PC-9 (cell line): ENCODE measurements at places on chromosomes 5 and 9. TPM values are rescaled to one million over a fixed set of nuclear protein-coding genes. Genes with fewer than 3 reads are reported as not detected.
A peak's percentile ranks its signal among the peaks of the same experiment; 100 is the strongest.

Gene MCTP1
- 3.9 and 4.3 TPM in 2 replicates for total RNA-seq

Gene PCDHB12
- total RNA-seq, result not detected in 2 replicates

Gene CCDC192
- not detected in 2 replicates for total RNA-seq

Gene SEMA6A
- not detected in 2 replicates for total RNA-seq

Gene ISL1
- total RNA-seq, result not detected in 2 replicates

DNA sequence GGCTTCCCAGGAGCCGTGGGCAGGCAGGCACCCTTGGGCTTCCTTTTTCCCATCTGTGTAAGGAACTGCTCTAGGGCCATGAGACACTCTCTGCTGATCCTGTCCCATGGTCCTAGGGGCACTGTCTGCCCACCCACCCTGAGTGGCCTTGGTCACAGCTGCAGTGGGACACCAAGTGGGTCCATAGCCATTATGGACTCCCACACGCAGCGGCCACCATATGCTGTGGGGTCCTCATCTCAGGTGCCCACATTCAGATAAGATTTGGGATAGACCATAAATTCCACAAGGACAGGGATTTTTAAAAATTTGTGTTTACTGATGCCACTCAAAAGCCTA is 180.8 kb downstream of the AUH start:
- H3K4me1 ChIP-seq, result peaks cover 24% of the 10 kb centered on the region
- H3K27ac ChIP-seq, result no peak overlapping the region
- no peak overlapping the region for H3K4me3 ChIP-seq
- no peak for DNase-seq
- H3K36me3 ChIP-seq, result no peaks in the 10 kb centered on the region

GRCh38 chr5:145104106-145104505 is 731.0 kb downstream of the PRELID2 start:
- no peaks in the 10 kb centered on the region for H3K36me3 ChIP-seq
- no peak for DNase-seq
- H3K27ac ChIP-seq, result no peak overlapping the region
- H3K4me3 ChIP-seq, result no peak overlapping the region
- H3K27me3 ChIP-seq, result no peaks in the 10 kb centered on the region

GRCh38 chr5:143041-143440 is 48.3 kb upstream of the LRRC14B start:
- no peaks in the 10 kb centered on the region for H3K4me1 ChIP-seq
- H3K4me3 ChIP-seq, result no peak overlapping the region
- no peak overlapping the region for H3K27ac ChIP-seq
- DNase-seq, result no peak
- H3K27me3 ChIP-seq, result peaks cover 82% of the 10 kb centered on the region

DNA sequence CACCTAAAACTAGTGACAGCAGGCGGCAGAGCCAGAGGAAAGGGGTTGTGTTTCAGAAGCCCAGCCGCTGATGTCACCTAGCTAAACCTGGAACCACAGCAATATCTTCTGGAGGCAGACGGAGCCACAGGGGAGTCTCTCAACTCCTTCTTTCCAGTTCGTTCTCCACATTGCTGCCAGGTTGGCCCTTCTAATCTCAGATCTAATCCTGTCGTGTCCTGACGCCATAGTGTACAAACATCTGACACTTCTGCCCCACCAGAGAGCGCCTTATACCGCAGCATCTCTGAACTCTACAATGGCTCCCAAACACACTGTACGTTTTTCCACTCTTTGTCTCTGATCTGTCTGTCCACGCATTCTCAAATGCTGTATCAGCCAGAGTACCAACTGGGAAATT is 240.0 kb downstream of the SMARCA2 start:
- no peak for DNase-seq
- no peaks in the 10 kb centered on the region for H3K36me3 ChIP-seq
- H3K27me3 ChIP-seq, result no peaks in the 10 kb centered on the region
- H3K4me3 ChIP-seq, result no peak overlapping the region

- H3K36me3 ChIP-seq, result no peaks in the 10 kb centered on the region
- no peak for DNase-seq
- peaks cover 59% of the 10 kb centered on the region for H3K4me1 ChIP-seq
Measured at GRCh38 chr5:74239261-74239660, 401.3 kb downstream of the ENC1 start.

DNA sequence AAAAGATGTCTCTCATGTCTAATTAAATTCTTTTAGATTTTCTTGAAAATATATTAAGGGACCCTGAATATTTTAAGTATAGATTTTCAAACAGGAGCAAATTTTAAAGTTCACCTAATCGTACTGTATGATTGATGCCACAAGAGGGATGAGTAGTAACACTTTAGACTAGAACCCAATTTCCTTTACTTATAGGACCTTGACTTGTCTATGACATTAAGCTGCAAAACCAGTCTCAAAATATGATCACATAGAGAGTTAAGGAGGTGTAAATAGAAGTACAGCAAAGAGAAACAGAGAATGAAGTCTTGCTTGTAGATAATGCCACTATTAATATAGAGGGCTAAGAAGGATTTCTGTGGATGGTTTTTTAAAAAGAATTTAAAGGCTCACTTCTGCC is 312.9 kb upstream of the PRR16 start:
- no peaks in the 10 kb centered on the region for H3K36me3 ChIP-seq
- H3K27me3 ChIP-seq, result no peaks in the 10 kb centered on the region
- no peak for DNase-seq
- H3K4me3 ChIP-seq, result no peak overlapping the region

DNA sequence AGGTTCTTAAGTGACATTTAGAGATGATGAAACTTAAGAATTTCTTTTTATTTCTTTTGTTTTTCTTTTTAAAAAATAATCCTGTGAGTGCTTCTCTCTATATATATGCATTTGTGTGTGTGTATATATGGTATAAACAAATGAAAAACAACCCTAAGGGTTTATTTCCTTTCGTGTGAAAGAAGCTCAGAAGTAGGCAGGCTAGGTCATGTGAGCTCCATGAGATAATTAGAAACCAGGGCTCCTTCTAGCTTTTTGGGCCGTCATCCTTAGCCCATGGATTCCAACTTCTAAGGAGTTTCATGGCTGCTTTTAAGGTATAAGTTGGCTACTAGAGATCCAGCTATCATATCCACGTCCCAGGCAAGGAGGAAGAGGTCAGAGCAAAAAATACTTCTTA is 11.2 kb downstream of the C9orf43 start:
- no peak overlapping the region for H3K27ac ChIP-seq
- H3K27me3 ChIP-seq, result no peaks in the 10 kb centered on the region
- H3K4me3 ChIP-seq, result no peak overlapping the region
- no peaks in the 10 kb centered on the region for H3K4me1 ChIP-seq

- no peak overlapping the region for H3K27ac ChIP-seq
- no peaks in the 10 kb centered on the region for H3K27me3 ChIP-seq
- DNase-seq, result no peak
- no peaks in the 10 kb centered on the region for H3K36me3 ChIP-seq
Measured at GRCh38 chr5:113371721-113372196, 63.0 kb downstream of the TSSK1B start.

GRCh38 chr5:168528521-168529373 is at the start of gene FBLL1:
Gene FBLL1, plus strand, starts transcription at chr5:168529305. Its CDS starts 200 bp downstream, at chr5:168529505.
- no peak within 1 kb of the TSS for H3K4me3 ChIP-seq
- no peaks in the 10 kb centered on the region for H3K36me3 ChIP-seq
- 0 out of 2 replicates have a peak, but pooled peaks cover 4% of the 10 kb centered on the region for H3K27me3 ChIP-seq

DNA sequence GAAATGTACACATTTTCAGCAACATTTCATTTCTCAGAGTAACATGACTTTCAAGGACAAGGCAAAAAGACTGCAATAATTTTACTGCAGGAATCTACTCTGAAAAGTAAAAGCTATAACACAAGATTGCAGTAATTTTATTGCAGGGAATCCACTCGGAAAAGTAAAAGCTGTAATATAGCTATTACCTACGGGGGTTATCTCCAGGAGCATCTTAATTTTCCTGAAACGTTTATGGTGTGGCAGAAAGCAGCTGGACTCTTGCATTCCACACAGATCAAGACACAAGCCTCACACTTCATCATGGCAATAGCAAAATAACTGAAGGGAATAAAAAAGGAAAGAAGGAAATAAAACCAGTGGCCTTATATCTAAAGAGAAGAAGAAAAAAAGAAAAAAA is 171.2 kb downstream of the TSSK1B start:
- no peak for DNase-seq
- H3K4me3 ChIP-seq, result no peak overlapping the region

DNA sequence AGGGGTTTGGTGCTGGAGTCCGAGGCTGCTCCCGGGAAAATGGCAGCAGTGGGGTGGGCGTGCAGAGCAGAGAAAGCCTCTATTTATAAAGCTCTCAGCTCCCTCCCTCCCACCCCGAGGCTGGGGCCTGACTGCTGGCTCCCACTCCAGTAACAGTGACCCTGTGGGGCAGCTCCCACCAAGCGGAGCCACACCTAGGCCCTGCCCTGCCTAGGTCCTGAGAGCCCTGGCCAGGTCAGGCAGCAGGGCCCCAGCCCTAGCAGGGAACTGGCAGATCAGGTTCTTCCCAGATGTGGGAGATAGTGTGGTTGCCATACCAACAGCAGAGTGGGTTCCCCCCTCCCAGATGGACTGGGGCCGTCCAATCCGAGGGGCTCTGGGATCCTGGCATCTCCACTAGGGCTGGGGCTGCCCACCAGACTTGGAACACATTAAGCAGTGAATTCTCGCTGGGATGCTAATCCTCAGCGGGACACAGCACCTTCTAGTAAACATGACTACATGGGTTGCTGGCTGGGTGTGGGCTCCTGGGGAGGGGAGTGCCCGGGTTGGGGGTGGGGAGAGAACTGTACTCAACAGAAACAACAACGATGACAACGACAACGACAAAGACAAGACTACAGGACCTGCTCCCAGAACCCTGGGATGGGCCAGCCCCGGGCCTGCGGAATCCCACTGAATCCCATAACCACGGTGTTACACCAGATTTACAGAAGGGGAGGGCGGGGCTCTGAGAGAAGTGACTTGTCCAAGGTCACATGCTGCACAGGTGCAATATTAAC is 1.5 kb downstream of the SH3GLB2 start:
- H3K4me3 ChIP-seq, result peak overlapping the region; percentile 63
- H3K4me1 ChIP-seq, result peaks cover 57% of the 10 kb centered on the region
- peak overlapping the region; percentile 48 for H3K27ac ChIP-seq

DNA sequence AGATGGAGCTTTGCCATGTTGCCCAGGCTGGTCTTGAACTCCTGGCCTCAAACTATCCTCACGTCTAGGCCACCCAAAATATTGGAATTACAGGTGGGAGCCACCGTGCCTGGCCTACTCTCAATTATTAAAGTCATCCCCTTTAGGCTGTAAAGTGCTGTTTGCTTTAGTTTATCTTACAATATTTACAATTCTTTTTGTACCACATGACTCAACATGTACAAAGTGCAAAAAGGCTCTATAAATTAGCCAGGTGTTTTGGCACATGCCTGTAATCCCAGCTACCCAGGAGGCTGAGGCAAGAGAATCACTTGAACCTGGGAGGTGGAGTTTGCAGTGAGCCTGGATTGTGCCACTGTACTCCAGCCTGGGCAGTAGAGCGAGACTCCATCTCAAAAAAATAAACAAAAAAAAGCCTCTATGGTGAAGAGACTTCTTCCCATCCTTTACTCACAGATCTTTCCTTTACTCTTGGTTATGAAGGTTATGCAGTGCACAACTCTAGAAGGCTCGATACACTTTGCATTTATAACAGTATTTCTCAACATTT is 28.5 kb upstream of the MLLT3 start:
- no peaks in the 10 kb centered on the region for H3K4me1 ChIP-seq
- no peak overlapping the region for H3K4me3 ChIP-seq
- H3K36me3 ChIP-seq, result no peaks in the 10 kb centered on the region
- no peak overlapping the region for H3K27ac ChIP-seq
